ENCODE measurements at places on chromosomes 12 and 14.
A peak's percentile ranks its signal among the peaks of the same experiment; 100 is the strongest.

- no peak for DNase-seq
Measured at GRCh38 chr12:30811966-30812365, 57.2 kb upstream of the CAPRIN2 start.

DNA sequence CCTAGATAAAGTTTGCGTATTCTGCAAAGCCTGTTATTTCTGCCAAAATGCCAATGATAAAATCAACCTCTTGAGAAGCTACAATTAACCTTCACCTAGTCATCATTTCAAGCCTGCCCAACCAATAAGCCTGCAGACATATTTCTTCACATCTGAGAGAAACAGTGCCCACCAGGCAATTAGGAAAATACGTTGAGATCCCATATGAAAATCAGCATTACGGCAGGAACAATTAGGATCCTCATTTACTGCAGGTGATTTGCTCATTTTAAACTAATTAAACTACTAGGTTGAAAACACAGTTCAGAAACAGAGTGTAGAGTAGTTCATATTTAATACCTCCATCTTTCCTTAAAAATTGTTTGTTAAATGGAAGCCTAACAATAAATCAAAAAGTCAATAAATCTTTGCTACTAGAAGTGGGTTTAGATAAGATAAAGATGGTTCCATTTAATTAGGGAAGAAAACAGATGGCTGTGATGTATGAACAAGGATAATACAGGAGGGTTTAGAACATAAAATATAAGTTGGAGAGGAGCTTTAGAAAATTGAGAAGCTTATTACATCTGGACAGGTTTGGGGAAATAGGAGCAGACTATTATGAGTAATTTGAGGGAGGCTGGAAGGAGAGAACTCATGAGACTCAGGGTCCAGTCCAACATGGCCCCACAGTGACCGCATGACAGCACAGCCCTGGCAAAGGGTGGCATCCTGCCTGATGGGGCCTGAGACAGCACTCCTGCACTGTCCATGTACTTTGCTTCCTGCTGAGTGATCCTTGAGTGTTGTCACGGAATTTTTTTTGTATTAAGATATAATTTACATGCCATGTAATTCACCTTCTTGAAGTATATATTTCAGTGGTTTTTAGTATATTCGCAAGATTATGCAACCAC lies 26.9 kb upstream of the PYGL start:
- no peak for DNase-seq

GRCh38 chr14:63212209-63212608 lies 8.0 kb downstream of the RHOJ start:
- DNase-seq, result no peak

- no peak for DNase-seq
Measured at GRCh38 chr12:27246774-27247173, 2.7 kb downstream of the STK38L start.

GRCh38 chr14:33612197-33612505 lies 338.7 kb downstream of the EGLN3 start:
- DNase-seq, result no peak

DNA sequence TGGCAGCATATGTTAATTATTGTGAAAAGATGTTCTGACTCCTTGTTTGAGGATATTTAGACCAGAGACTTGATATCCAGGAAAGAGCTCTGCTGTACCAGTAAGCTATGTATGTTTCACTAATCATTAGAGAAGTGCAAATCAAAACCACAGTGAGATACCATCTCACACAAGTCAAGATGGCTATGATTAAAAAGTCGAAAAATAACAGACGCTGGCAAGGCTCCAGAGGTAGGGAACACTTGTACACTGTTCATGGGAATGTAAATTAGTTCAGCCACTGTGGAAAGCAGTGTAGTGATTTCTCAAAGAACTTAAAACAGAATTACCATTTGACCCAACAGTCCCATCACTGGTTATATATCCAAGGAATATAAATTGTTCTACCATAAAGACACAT lies 171.6 kb downstream of the DPY19L2 start:
- DNase-seq, result no peak

DNA sequence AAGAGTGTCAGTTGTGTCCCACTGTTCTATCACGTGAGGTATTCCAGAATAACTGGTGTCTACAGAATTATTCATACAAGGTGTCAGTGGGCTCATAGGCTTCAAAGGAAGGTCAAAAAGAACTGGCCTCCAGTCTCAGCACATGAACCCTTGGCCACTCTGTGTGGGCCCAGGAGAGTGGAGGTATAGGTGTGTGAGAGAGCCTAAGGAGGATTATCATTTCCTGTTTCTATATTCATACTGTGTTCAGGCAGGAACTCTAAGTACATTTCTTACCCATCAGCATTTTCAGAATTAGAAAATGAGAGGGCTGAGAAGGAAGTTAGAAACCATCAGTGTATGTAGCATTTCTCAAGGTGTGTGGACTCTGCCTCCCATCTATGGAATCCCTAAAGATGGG lies 87.0 kb downstream of the BTG1 start:
- no peak for DNase-seq

GRCh38 chr12:88638388-88638787 lies 58.1 kb upstream of the KITLG start:
- DNase-seq, result no peak

DNA sequence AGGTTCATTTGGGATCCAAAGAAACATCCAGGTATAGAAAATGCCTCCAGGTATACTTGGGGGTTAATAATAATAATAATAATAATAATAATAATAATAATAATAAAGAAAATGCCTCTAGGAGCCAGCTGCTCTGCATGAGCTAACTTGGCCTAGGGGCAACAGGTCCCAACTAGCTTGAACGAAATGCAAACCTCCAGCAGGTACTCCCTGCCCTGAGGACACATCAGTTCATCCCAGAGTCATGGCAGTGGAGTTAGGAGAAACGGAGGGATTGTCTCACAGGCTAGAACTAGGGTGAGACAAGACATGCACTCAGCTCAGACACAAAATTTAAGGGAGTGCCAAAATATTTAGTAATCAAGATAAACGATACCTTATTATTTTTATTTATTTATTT lies 12.5 kb upstream of the TMEM229B start:
- no peak for DNase-seq

- DNase-seq, result no peak
Measured at GRCh38 chr12:96044017-96044942, 8.9 kb upstream of the LTA4H start.

DNA sequence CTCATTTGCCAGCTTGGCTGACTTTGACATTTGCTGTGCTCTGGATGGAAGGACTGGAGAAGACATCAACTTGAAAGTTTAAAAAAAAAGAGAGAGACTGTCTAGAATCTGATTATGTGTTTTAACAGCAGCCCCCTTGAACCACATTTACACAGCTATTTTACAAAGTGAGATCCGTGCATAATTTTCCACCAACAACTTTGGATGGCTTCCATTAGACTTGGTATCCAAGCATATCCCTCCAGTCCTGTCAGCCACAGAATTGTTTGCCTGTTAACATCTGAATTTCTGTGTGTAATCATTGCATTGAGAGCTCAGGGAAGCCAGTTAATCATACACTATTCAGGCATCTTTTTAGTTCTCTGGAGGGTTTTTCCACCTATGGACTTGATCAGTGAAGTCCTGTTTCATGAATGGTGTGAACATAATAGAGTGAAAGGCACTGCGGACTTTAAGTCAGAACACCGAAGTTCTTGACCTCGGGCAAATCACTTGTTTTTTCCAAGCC lies 93.7 kb downstream of the SAMD4A start:
- DNase-seq, result no peak

GRCh38 chr14:73758392-73759182 lies 44.4 kb upstream of the PNMA1 start:
- peak; percentile 88 for DNase-seq

DNA sequence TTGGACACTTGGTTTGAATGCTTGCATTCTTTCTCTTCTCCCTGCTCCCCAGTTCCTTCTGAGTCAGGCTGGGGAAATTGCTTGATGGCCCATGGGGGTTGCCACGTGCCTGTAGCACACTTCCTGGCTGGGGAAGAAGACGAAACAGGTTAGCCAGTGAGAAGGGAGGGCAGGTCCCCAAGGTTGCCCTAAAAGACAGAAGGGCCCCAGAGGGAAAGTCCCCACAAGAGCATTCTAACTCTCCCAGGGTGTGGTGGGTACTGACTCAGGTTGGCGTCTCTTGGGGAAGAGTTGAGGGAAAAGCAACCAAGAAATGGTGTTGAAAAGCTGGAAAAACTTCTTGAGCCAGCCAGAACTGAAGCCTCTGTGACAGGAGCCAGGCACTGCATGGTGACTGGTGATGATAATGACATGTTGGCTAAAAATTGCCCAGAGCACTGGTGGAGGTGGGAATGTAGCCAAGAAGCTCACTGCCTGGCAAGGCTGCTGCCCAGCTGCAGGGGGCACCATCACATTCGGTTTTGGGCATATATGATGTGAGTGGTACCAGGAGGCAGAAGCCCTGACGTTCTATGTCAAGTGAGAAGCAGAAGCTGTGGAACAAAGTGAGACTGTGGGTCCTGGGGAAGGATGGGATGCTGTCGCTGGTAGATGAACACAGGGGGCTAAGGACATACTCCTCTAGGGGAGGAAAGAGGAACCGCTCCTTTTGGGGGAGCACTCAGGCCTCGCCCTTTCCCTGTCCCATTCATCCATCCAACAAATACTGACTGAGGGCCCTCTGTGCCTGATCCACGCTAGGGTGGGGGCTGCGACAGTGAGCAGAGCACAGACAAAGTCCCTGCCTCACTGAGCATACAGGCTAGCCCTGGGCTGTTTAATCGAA lies 8.1 kb upstream of the RABGGTA start:
- DNase-seq, result peak; percentile 80
